Brain (organoid and tissue), 16 donors: ENCODE measurements at places on chromosomes 3 and 15. TPM values are rescaled to one million over a fixed set of nuclear protein-coding genes. Genes with fewer than 3 reads are reported as not detected.

DNA sequence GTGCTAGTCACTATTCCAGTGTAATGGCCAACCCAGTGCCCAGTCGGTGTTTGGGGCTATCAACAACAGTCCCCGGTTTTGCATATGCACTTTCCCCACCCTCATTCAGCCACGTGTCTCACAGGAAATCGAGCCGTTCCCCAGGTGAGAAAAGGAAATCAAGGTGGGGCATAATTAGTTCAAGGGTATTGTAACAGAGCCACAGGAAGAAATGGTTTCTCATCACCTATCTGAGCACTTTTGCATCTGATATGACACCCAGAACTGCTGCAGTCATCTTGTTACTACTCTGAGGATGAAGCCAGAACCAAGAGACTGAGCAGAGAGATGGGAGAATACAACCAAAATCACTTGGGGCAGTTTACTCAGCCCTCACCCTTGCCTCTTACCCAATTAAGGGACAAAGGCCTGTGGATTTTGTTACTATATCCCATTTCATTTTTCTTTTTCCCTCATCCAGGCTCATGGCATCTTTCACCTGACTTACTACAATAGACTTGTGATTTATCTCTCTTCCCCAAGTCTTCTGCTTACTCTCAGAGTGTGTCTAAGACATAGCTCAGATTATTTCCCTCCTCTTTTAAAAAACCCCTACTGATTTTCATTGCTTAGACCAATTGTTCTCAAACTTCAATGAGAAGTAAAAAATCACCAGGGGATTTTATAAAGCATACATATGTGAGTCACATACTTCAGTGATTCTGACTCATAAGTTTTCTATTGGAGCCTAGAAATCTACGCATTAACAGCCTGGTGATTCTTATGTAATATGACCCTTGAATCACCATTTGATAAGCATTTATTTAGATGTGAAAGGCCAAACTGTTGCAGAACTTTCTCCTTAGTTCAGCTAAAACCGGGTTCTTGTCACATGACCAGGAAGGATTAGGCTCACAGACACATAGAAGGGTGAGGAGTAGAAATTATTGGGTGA is 40.5 kb downstream of the TRAT1 start:
- DNase-seq, result no peak

DNA sequence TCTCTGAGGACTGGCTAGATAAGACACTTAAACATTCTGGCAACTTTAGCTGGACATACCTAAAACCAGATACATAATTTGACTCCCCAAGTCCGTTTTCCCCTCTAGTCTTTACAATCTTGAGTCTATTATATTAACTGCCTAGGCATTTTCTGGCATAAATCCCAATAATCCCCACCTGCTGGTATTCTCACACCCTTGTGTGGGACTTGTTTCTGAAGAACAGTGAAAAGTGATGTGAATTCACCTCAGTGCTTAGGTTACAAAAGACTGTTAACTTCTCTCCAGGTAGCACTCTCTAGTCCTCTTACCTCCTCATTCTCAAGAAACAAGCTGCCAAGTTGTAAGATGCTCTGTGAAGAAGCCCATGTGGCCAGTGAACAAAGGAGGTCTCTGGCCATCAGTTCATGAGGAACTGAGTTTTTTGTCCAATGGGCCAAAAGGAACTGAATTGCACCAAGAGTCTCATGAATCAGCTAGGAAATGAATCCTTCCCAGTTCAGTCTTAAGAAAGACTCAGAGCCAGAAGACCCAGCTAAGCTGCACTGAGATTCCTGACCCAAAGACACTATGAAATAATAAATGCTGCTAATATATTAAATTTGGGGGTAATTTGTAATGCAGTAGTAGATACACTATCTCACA is 4.1 kb downstream of the OSBPL11 start:
- DNase-seq, result no peak

- no peak for DNase-seq
These were observed 941 bp downstream of the SLC12A8 start for GRCh38 chr3:125211523-125212090.

The ISLR gene
- 13.7 TPM for polyA plus RNA-seq
